ENCODE measurements at places on chromosomes 2 and 18.

DNA sequence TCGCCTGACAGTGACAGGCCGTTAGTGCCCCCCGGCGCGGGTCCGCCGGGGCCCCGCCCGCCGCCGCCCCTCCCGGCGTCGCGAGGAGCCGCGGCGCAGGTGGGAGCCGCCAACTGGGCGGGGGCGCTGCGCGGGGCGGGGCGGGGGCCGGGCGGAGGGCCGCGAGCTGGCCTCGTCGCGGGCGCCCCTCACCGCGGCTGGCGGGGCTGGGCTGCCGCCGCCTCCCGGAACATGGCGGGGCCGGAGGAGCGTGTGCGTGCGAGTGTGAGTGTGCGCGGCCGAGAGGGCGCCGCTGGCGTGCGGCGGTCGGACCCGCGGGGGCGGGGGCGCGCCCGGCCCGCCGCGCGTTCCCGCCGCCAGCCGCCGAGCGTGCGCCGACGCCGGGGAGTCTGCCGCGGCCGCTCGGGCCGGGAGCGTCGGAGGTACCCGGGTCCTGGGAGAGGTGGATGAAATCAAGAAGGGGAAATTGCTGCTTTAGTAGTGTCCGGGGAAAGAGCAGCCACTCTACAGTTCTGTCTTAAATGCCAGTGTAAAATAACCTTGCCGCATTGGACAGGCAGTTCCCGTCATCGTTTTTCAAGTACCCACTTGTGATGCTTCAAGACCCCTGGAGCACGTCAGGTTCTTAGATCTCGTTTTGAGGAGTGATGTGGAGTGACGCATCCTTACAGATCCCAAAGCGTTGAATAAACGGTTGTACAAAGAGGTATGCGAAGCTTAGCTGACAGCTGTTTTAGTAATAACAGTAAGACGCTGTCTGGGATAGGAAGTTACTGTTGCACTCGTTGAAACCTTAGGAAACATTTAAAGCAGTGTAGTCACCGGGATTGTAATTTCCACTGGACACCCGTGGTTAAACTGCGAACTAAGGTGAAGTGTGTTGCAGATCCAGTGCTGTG lies 836 bp downstream of the ANKRD12 start:
- peak; percentile 32 for ATAC-seq

DNA sequence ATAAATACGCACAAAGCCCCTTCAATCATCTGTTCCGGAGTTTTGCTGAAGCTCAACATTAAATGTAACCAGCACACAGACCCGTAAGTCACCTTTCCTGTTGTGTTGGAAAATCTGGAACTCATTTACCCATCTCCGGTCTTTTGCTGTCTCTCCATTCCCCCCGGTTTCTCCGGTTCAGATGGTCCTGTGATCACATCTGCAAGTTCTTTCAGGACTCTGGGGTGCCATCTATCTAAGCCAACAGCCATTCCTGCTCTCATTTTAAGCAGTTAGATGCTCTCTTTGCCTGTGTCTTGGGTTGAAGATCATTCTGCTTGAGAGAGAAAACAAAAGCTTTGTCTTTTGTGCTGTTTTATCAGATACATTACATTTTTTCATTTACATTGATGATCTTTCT lies 91.7 kb upstream of the TGIF1 start:
- no peak for ATAC-seq

DNA sequence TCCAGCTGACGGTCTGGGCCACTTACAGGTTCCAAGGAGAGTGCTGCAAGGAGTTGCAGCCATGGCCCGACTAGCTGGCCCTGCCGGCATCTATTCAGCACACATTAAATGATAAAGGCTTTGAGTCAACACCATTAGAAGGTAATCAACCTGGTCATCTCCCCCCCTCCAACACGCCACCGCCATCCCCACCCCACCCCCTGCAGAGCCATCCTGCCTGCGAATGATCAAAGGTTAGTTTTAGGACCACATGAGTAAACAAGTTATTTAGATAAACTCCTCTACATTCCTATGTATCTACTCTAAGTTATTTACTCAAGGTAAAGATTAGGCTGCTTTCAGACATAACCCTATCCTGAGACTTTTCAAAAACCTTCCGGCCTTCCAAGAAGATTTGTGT lies 349.3 kb upstream of the SLC39A10 start:
- ATAC-seq: no peak

- ATAC-seq: no peak
Observed at GRCh38 chr18:49055754-49056172, 105.0 kb upstream of the SMAD7 start.

DNA sequence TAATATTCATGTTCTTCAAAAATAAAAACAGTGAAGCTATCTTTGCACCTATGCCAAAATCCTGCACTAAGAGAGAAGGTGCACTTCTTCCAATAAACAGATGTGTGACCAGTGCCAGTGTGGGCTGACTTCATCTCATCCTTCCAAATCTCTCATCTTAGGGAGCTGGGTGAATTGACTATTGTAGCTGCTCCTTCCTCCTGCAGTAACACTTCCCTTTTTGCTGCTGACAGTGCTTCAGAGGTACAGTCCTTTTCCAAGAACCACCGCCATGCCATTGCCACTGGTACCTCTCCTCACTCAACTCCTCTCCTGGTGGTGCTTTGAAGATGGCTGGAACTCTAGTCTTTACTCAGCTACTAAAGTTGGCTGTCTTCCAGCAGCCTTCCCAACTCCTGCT lies 42.1 kb upstream of the ARHGAP25 start:
- no peak for ATAC-seq

- ATAC-seq: peak; percentile 81
Observed at GRCh38 chr2:23436346-23437098, 51.5 kb downstream of the KLHL29 start.

- ATAC-seq: no peak
Observed at GRCh38 chr2:221571025-221571550, 1.0 kb downstream of the EPHA4 start.

DNA sequence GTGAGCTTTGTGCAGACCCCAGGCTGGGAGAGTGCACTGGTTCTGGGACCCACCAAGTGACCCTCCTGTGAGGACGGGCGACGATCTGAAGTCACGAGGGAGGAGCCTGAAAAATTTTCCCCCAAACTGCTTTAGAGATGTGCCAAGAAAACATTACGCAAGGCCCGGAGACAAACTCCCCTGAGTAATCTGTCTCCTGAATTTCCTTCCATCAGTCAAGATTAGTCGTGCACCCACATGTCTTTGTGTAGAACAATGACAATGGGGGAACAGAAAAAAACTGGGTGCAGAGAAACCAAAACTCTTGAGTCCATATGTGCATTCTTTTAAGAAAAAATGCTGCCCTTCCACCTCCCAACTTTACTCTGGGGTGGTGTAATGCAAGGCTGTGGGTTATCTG lies 12.6 kb upstream of the NCK2 start:
- peak; percentile 81 for ATAC-seq

- ATAC-seq: no peak
Observed at GRCh38 chr2:42172566-42172965, 3.4 kb downstream of the EML4 start.

- no peak for ATAC-seq
Observed at GRCh38 chr2:200360364-200360763, 53.9 kb downstream of the SPATS2L start.

- ATAC-seq: no peak
Observed at GRCh38 chr2:163775304-163775703, 39.5 kb upstream of the FIGN start.

GRCh38 chr18:8424917-8425725 lies 184.1 kb upstream of the RAB12 start:
- peak; percentile 59 for ATAC-seq

Measured in esophagus mucosa (tissue), 1 donor.